Astrocyte (in vitro differentiated cells and primary cell): ENCODE measurements at places on chromosomes 11 and 22.

GRCh38 chr22:42969348-42969975 lies 45.5 kb downstream of the PACSIN2 start:
- peak; percentile 95 for DNase-seq

DNA sequence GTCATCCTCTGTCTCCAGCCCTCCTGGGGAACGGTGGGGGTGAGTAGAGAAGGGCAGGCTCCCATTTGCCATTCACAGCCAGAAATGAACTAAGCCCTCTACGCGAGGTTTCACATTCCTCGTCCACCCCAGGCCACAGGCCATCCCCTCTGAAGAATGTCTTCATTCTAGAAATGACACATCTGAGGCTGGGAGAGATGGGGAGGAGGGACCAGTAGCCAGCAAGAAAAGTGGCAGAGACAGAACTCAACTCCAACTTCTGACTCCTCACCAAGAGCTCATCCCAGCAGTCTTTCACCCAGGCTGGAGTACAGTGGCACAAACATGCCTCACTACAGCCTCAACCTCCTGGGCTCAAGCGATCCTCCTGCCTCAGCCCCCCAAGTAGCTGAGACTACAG lies 3.4 kb downstream of the CTSF start:
- no peak for DNase-seq

GRCh38 chr11:65525546-65526480 lies 930 bp downstream of the SCYL1 start:
- DNase-seq: no peak

- no peak for DNase-seq
These were observed 43.7 kb downstream of the MICAL3 start for GRCh38 chr22:17980638-17981051.

DNA sequence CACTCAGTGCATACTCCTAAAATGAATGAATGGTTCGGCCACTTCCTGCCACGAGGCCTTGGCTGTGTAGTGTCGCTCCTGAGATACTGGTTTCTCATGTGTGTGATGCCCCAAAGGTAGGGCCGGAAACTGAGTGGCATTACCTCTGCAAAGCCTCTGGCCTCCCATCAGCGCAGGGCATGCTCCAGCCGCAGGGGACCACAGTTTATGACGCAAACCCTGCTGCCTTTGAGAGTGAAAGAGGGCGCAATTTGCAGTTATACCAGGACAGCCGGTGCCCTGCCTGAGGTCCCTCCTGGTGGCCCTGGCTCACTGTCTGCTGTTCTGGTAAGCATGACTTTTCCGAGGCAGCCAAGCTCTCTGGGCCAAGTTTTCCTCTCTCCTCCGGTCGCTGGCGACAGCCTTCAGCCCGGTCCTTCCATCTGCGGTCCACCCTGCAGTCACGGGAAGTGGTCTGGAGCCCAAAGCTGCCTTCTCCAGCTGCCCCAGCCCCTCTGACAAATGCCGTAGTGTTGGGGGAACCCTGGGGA lies 2.4 kb upstream of the FGF3 start:
- no peak for DNase-seq

DNA sequence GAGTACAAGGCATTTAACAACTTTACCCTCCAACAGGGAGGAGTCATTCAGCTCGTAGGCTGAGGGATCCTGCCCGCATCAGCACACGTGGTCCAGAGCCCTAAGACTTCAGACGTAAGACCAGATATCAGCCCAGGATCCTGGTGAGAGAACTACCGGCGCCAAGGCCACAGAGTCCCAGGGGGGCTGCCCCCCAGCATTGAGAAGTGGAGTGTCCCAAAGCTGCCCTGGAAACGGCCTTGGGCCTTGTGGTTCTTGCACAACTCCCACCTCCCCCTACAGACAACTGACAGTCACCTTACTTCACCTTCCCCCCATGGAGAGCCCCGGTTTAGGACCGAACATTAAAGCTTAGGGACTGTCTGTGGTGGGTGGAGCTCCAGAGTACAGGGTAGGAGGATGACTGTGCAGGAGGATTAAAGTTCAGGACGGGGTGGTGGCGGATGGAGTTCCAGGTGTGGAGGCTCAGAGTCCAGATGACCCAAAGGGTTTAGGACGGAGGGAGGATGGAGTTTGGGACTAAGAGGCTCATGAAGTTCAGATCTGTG lies 1.0 kb downstream of the C11orf91 start:
- DNase-seq: no peak

- peak; percentile 88 for DNase-seq
These were observed at the start of gene AMPD3 for GRCh38 chr11:10454878-10455631. TSS of gene AMPD3 (plus strand) at chr11:10455264. CDS start at chr11:10461520, 6,256 bp downstream.
